ENCODE measurements at places on chromosomes 16 and 17.

GRCh38 chr16:13999071-13999894 is 71.8 kb upstream of the MRTFB start:
- DNase-seq = no peak

GRCh38 chr17:69858460-69858859 is 216.6 kb upstream of the KCNJ16 start:
- DNase-seq = no peak

DNA sequence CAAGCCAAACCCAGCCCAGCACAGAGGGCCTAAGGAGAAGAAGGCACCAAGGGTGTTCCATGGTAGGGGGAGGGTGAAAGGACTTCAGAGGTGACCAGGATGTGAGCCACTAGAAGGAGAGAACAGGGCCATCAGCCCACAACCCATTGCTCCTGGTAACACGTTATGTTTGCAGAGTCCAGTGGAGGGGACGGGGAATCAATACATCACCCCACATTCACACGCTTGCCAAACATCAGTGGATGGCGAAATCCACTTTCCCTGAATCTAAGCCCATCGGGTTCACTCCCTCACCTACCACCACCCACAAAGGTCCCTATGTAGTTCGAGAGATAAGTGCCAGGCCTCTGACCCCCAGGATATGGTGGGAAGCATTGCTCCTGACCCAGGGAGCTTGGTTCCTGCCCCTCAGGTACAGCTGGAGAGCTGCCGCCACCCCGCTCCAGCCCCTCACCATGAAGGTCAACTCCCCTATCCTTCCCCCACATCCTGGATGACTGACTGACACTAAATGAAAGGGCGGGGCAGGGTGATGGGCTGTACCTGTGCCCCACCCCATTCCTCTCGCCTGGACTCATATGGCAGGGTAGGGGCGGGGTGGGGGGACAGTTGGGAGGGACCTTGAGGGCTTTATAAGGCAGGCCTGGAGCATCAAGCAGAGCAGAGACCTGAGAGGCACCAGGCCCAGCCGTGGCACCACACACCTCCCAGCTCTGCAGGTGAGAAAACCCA is at the start of gene GAST:
TSS of gene GAST (plus strand) at position 663 of the 732 bp plus-strand sequence. CDS start 3,106 bp downstream, outside the sequence.
- DNase-seq = no peak

DNA sequence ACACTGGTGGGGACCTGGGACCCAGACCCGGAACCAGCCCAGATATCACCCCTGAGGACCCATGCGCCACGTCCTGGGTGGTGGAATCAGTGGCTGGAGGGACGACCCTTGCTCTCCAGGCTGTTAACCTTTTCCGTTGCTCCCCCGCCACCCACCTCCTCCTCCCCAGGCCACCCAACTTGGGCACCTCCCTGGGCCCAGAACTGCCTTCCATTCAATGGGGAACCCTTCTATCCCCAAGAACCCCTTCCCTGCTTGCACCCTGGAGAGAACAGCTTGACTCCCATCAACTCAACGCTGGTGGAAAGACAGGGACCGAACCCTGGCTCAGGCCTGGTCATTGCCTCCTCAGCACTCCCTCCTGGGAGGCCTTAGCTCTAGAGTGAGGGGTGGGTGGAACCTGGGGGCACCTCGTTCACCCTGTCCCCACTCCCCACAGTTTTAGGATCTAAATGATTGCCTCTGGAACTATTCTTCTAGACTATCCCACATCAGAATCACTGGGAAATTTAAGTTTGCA is 5.7 kb upstream of the IL32 start:
- no peak for DNase-seq

DNA sequence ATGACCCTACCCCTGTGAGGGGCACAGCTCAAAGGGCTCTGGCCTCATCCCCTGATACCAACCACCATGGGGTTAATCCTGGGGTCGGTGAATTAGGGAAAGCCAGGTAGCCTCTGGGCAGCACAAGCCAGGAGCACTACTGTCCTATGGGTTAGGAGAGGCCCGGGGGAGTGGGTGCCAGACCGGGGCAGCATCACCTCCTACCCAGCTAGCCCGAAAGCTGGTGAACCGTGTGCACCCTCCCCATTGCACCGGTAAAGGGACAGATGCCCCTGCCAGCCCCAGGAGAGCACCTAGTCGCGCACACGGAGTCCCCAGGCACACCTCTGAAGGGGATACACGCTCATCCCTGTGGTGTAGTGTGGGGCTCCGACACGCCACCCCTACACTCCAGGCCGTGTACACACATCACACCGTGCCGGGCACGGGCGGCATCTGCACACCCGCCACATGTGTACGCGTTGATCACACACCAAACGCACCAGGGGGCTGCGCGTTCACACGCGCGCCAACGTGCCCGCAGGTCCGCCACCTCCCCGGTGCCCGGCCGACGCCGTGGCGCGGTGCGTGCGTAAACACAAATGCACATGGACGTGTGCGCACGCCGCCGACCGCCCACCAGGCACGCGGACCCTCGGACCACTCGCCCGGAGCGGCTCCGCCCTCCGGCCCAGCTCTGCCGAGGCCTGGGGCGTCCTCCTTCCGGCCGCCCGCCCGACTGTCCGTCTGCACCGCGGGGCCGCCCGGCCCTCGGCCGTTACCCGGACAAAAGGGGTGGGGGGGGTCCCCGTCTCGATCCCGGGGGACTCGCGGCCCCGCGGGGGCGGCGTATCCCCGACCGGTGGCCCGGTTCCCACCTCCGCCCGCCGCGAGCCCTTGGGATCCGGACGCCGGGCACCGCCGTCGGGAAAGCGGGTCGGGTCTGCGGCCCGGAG is 785 bp downstream of the UBALD1 start:
- DNase-seq = peak; percentile 33

DNA sequence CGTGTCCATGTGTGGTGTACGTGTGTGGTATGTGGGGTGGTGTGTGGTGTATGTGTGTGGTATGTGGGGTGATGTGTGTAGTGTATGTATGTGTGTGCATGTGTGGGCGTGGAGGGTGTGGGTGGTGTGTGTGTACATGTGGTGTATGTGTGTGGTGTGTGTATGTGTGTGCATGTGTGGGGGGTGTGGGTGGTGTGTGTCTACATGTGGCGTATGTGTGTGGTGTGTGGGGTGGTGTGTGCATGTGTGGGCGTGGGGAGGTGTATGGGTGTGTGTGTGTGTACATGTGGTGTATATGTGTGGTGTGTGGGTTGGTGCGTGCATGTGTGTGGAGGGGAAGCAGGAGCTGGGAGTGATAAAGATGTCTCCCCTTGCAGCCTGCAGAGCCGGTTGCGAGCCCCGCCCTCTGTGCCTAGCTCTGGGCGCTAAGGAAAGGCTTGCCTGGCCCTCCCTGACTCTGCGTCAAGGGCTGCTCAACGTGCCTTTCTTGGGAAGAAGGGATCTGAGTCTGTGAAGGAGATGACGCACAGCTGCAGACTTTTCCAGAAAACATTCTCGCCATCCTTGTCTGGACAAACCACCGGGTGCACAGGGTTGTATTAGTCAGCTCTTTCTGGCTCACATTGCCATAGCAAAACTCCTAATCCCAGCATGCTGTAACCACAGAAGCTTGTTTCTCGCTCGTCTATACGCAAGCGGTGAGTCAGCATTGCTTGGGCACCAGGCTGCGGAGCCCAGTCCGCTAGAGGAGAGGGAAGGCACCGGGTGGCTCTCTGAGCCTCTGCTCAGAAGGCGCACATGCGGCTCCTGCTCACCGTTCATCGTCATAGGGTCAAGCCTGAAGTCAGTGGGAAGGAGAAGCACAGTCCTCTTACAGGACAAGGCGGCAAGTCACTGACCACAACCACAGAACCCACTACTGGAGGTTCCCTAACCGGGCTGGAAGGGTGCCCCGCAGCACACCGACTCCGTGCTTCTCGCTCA is 2.0 kb upstream of the CD300H start:
- no peak for DNase-seq

- DNase-seq = no peak
These were observed 121.0 kb upstream of the ADAMTS18 start for GRCh38 chr16:77555791-77556190.
